Eye (tissue), 1 donor: ENCODE measurements at places on chromosomes 7 and 10.
A peak's percentile ranks its signal among the peaks of the same experiment; 100 is the strongest.

GRCh38 chr10:25023278-25023677, 6.9 kb downstream of the THNSL1 start:
- DNase-seq: no peak

DNA sequence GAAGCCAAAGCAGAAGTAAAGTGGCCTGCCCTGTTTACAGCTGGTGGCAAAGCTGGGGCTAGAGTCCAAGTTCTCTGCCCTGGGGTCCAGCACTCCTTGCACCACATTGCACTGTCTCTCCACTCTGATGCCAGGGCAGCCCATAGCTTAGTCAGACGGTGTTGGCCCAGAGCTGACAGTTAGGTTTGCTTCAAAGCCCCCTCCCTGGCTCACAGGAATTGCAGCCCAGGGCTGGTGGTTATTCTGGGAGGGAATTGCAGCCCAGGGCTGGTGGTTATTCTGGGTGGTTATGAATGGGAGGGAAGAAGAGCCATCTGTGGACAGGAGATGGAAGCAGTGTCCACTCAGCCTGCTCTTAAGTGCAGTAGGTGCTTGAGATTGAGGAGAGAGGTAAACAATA, 88.9 kb downstream of the SCRN1 start:
- DNase-seq: no peak

DNA sequence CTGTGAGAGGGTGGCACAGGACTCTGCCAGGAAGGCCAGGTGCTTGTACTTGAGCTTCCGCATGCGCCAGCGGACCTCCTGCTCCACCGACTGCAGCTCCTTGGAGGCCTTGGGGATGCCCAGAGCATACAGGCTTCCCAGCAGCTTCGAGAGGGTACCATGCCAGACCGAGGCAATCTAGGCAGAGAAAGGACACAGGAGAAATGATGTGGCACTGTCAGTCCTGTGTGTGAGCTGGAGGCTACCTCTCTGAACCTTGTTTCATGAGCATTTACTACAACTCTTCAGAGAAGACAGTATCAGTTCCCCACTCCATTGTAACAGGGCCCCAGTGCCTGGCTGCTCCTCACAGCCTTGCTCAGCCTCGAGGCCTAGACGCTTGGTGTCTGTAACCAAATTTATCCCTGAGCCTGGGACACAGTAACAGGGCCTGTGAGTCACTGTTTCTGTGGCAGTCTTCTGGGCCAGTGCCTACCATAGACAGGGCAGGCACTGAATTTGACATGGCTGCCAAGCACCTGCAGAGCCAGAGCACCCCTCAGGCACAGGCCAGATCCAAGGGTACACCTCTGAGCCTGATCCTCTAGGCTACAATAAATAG, 5.8 kb downstream of the TBRG4 start:
- DNase-seq: no peak

- DNase-seq: no peak
Observed at GRCh38 chr10:58637352-58637751, 124.7 kb downstream of the BICC1 start.

DNA sequence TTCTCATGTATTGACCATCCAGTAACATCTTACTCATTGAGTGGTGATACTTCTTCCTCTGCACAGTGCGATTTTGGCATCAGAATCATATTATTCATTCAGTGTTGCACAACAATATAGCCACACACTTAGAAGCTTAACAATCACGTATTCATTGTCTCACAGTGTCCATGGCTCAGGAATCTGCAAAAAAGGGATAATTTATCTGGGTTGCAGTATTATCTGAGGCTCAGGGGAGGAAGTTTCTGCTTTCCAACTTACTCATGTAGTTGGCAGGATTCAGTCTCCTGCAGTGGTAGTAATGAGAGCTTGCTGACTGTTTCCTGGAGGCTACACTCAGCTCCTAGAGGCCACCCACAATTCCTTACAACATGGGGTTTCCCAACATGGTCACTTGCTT, 803.6 kb downstream of the SORCS1 start:
- no peak for DNase-seq

GRCh38 chr10:48536156-48536500, 68.7 kb downstream of the ARHGAP22 start:
- no peak for DNase-seq

DNA sequence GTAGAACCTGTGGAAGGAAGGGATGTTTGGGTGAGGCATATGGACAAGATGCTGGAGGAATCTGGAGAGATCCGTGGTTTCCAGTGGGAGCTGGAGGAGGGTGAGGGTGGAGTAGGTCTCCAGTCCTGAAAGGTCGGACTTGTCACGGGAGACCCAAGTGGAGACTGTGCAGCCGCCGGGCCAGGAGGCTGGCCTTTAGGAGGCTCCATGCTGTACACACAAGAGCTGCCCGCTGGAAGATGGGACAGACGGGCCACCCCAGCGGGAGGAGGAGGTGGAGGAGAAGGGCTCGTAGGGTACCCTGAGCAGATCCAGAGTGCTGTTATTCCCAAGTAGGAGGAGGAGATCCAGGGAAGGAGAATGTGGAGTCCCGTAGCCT, 106.7 kb downstream of the NKX6-2 start:
- DNase-seq: no peak

GRCh38 chr10:86257683-86258082, 108.9 kb downstream of the GRID1 start:
- no peak for DNase-seq

DNA sequence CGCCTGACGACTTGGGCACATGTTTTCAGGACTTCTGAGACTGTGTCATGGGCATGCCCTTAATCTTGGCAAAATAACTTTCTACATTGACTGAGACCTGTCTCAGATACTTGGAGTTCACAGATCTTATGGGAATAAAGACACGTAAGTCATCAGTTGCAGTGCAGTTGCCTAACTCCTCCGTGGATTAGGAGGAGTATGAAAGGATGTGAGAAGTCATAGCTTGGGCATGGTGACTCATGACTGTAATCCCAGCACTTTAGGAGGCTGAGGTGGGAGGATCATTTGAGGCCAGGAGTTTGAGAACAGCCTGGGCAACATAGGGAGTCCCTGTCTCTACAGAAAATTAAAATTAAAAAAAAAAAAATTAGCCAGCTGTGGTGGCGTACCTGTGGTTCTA, 49.6 kb downstream of the EXOC6 start:
- DNase-seq: no peak

DNA sequence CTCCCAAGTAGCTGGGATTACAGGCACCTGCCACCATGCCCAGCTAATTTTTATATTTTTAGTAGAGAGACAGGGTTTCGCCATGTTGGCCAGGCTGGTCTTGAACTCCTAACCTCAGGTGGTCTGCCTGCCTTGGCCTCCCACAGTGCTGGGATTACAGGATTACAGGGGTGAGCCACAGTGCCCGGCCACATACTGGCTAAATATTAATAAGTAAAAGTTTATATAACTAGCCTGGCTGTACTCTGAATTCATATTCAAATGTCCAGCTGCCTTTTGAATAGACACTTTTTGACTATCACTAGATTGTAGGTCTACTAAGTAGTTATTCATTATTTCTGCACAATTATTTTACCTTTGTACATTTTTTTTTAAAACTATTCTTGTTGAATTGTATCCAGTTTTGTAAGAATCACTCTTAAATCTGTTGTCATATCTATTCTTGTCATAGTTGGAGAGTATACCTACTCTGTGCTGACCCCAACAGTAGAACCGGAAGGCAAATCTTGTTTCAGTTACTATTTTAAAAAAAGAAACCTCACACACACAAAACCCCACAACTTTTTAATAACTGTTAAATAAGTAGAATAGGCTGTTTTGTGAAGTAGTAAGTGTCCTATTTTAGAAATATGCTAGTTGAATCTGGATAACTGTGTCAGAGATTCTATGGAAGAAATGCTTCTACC, 29.6 kb downstream of the MINPP1 start:
- DNase-seq: no peak

DNA sequence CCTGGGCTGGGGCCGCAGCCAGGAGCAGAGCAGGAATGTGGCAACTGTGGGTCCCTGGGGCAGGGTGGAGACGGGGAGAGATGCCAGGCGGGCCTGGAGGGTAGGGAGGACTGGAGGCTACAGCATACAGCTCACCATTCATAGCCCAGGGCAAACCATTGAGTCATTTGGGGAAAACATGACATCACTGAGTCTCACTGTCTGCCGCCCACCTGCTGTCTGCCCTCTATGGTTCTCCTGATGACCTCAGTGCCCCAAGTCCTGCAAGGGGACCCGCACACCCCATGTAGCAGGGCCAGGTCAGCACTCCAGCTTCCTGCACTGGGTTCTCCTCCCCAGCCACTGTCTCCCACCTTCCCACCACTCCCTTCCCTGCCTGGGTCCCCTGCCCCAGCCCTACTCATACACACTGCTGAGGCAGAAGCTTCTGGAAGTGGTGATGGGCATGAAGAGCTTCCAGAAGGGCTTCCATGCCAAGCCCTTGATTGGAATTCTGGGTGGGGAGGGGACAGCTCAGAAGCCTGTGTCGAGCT, 10.4 kb downstream of the CHST3 start:
- no peak for DNase-seq

GRCh38 chr10:118116715-118117449, 70.1 kb upstream of the RAB11FIP2 start:
- peak; percentile 33 for DNase-seq

- no peak for DNase-seq
Observed at GRCh38 chr10:71272056-71272771, 46.8 kb upstream of the SLC29A3 start.

- no peak for DNase-seq
Observed at GRCh38 chr7:146397141-146397540, 280.5 kb downstream of the CNTNAP2 start.

DNA sequence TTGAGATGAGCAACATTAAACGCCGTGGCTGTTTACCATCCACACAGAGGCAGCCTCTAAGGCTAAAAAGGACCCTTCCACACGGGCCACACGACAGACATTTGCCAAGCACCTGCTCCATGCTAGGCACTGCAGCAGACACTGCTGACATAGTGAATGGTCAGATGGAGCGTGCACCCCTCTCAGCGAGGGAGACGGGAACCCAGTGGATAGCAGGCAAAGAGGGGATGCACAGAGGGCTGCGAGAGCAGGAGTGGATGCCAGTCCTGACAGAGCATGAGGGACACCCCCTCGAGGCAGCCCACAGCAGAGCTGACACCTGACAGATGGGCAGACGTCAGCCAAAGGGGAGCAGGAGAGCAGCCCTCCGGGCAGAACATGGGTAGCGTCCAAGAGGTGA, 5.6 kb upstream of the STK32C start:
- no peak for DNase-seq

DNA sequence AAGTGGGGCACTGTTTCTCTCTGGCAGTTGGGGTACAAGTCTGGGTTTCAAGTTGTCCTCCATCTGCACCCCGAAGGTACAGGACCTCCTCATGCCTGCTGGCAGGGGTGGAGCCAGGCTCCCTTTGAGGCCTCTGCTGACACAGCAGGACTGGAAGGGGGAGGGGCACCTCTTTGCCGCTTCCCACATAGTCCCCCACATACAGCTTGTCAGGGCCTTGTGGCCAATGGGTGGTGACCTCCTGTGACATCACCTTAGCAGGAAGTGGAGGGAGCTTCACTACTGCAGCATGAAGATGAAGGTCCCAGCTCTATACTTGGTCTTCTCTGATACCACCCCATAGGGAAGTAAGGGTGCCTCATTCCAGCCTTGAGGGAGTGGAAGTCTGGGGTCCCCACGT, 167.8 kb downstream of the RAMP3 start:
- no peak for DNase-seq

- peak; percentile 76 for DNase-seq
Observed at GRCh38 chr10:132836832-132837540, 51.0 kb upstream of the NKX6-2 start.
